Pancreas (tissue), 10 donors: ENCODE measurements at places on chromosomes 16 and 17.

DNA sequence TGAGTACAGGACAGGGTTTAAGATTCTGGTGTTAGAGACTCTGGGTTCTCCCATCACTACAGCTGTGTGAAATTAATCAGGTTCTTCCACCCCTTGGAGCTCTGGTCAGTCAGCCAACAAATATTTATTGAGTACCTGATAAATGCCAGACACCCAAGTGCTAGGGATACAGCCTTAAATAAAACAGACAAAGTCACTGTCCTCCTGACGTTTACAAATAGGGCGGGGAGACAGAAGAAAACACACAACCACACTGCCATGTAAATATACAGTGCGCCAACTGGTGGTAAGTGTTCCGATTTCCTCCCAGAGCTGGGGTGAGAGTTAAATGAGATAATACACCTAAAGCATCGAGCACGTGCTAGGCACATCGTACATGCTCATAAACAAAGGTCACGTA, 121.0 kb downstream of the COPRS start:
- DNase-seq = no peak

GRCh38 chr16:50300942-50301625, 34.7 kb downstream of the ADCY7 start:
- no peak for DNase-seq

GRCh38 chr16:27322858-27323780, 9.3 kb downstream of the IL4R start:
- DNase-seq = peak; percentile 52

GRCh38 chr16:12907670-12908233, 6.4 kb downstream of the SHISA9 start:
- DNase-seq = no peak

DNA sequence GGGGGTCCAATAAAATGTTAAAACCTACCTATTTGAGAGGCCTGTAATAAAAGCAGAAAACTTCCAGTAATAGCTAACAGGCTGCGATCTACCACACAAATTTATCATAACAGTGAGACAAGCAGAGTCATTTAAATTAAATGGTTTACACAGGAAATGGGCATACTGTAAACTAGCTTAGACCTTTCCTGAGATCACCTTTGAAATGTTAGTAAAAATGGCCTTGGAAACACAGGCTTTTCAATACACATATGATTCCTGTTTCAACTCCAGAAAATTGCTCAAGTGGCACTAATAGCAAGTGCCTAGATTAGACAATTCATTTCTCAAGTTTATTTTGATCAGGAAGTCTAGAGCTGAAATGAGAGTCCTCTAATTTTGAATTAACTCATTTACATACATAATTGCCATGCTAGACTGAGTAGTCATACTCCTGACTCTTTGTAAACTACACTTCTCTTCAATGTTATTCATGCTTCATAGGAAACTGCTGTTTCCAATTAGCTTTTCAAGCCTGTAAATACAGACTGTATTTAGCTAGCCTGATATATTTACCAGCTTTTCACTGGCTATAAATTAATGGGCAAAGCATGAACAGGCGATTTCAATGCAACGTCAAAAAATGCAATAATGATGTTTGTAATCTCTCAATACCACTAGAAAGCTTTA, 43.3 kb downstream of the PARN start:
- DNase-seq = no peak

DNA sequence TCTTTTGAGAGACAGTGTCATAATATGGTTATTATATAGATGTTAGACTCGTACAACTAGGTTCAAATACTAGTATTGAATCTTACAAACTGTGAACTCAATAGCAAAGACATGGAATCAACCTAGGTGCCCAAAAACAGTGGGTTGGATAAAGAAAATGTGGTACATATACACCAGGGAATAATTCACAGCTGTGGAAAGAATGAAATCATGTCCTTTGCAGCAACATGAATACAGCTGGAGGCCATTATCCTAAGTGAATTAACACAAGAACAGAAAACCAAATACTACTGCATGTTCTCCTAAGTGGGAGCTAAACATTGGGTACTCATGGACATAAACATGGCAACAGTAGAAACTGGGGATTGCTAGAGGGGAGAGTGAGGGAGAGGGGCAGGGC, 8.1 kb downstream of the PHKB start:
- no peak for DNase-seq

GRCh38 chr17:30345089-30345433, 11.2 kb upstream of the TMIGD1 start:
- DNase-seq = no peak

DNA sequence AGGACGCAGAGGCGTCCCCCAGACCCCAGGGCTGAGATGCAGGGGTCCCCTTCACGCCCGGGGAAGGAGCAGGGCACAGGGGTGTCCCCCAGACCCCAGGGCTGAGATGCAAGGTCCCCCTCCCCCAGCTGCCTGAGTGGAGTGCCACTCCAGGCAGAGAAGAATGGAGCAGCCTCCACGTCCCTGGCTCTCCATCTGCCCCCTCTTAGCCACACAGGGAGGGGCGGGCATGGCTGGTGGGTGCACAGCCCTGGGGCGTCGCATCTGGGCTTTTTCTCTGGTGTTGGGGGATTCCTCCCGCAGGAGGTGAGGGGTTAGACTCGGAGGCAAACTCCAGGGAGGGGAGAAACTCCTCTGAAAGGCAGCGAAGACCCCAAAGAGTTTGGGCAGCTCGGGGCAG, 17.5 kb downstream of the CIBAR2 start:
- no peak for DNase-seq

GRCh38 chr16:27258241-27258734, 10.3 kb downstream of the NSMCE1 start:
- no peak for DNase-seq

DNA sequence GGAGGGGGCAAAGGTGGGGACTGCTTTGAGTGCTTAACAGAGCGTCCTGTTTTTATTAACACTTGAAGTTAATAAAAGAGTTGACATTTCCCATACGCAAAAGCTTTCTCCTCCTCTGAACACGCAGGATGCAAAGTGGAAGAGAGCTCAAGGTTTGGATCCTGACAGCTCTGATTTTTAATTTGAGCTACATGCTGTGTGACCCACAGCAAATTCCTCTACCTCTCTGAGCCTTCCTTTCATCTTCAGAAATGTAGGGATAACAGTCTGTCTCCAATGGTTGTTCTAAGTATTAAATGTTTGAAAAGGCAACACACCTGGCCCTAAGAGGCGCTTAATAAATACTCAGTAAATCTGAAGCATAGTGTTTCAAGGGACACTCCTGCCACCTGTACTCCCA, 93.0 kb downstream of the CDYL2 start:
- no peak for DNase-seq

DNA sequence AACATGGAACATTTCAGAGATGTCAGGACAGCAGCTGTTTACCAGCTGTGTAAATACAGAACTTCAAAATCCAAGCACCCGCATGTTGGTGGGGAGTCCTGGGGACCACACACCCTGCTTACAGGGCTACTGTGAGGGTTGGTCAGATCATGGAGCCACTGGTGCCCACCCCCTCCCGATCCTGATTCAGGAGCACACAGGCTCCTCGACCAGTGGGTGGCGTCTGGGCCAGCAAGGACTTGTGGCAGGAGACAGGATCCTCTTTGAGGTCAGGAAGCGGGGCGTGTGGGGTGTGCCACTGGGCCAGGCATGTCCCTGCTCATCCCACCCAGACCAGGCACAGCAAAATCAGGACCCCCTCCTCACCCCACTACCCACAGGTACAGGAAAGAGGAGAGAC, 83.6 kb downstream of the SDK2 start:
- no peak for DNase-seq

GRCh38 chr16:85017151-85017550, 5.8 kb upstream of the ZDHHC7 start:
- no peak for DNase-seq

DNA sequence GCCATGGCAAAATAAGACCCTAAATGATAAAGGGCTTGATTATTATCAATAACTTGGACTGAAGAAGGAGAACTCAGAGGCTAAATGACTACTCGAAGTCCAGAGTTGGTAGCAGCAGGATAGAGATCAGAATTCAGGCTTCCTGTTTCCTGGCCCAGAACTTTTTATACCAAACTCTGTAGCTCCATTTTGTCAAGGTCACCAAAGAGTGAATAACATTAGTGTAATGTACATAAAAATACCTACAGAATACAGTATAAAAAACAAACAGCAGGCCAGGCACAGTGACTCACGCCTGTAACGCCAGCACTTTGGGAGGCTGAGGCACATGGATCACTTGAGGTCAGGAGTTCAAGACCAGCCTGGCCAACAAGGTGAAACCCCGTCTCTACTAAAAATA, 79.0 kb downstream of the ARHGAP17 start:
- no peak for DNase-seq

GRCh38 chr17:47239967-47240651, 13.5 kb upstream of the ITGB3 start:
- no peak for DNase-seq

- DNase-seq = no peak
Observed at GRCh38 chr16:4564661-4565267, 8.6 kb downstream of the C16orf96 start.

- DNase-seq = peak; percentile 98
Observed at GRCh38 chr16:10944249-10945064, at the start of gene CLEC16A. TSS of gene CLEC16A (plus strand) at chr16:10944564. CDS start at chr16:10944718, 154 bp downstream.

DNA sequence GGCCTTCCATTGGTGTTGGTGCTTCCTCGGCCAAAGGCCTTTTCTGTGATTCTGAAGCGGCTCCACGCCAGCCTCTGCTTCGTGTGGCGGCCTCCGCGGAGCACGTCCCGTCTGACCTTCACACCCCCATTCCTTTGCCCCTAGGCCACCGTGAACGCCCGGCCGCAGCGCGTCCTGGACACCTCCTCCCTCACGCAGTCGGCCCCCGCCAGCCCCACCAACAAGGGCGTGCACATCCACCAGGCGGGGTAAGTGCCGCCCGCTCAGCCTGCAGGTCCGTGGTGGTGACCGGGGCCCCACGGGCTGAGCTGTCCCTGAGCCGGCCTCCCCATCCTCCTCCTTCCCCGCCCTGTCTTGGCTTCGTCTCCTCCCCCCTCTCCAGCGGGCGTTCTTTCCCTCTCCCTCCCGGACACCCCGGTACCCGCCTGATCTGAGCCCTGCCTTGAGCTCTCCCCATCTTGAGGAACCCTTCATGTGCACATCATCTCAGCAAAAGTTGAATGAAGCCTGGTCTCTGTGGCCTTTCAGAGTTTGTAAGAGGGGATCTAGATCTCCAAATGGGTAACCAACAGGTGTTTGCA, 69.0 kb upstream of the CHMP6 start:
- no peak for DNase-seq

- DNase-seq = no peak
Observed at GRCh38 chr17:66214884-66215528, 14.2 kb downstream of the APOH start.

- DNase-seq = no peak
Observed at GRCh38 chr17:39939106-39939505, 11.6 kb downstream of the LRRC3C start.

- DNase-seq = no peak
Observed at GRCh38 chr17:13544292-13544691, 57.4 kb downstream of the HS3ST3A1 start.

DNA sequence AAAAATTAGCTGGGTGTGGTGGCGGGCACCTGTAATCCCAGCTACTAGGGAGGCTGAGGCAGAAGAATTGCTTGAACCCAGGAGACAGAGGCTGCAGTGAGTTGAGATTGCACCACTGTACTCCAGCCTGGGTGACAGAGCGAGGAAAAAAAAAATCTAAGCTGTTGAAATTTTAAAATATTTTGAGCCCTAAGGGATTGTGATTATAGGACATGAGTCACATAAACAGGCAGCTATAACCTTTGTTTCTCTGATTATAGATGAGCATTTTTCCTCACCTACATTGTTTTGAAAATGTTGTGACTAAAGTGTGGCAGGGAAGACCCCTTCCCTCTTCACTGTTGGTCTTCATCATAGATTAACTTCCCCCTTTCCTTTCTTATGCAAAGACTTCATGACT, 135.5 kb downstream of the MGAT5B start:
- no peak for DNase-seq

DNA sequence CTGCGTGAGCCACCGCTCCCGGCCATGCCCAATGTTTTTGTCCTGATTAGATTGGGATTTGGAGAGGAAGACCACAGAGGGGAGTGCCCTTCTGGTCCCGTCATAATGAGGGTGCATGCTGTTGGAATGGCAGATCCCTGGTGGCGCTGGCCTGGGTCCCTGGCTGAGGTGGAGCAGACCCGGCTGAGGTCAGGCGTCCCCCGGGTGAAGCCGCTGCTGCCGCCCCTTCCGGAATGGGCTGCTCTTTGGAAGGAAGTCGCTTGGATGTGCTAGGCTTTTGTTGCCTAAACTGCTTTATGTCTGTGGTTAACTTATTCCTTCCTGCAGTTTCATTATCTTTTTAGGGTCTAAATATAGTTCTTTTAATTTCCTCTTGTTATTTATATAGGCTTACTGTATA, 120.3 kb upstream of the CHMP6 start:
- peak; percentile 51 for DNase-seq

DNA sequence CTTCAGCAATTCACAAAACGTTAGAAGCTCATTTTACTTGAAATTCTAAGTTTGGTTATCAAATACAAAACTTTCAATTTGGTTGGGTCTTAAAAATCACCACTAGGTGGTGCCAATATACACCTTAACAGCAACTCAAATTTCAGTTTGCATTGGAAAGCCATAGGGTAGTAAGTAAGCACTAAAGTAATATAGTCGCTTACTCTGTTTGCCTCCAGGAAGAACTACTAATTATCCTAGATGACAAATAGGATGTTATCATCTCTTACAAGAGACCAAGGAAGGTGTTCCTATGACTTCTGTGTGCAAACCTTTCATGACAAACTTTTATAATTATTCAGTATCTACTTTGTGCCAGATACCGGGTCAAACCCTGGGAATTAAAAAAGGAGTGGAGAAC, 93.3 kb downstream of the MYO1D start:
- no peak for DNase-seq

DNA sequence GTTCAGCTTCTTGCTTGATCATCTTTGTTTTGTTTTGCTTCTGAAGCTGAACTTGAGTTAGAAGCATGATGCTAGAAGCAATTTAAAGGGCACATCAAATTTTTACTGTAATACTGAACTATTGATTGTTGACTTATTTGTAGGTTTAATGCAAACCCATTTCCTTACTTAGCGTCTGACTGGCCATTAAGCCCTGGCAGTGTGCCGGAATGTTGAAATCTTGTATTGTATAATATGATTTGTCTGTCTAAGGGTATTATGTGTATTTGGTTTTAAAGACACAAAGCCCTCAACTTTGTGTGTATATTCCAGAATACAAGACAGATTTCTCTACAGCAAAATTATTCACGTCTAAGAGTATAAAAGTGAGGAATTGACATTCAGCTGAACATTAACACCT, 39.7 kb downstream of the NUP93 start:
- no peak for DNase-seq

DNA sequence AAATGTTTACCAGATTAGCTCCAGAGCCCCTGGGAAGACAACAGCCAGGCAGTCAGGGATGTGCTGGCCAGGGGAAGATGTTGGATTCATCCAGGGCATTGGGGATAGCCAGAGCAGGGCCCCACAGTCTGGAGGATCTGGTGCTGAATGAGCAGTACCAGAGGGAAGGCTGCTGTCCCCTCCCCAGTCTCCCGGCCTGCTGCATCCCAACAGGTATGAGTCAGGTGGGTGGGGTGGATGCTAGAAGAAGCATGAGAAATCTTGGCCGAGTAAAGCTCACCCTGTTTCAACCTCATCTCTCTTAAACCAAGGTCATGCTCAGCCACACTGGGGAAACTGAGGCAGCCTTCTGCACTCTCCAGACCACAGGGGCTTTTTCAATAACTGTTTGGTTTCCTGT, 71.9 kb upstream of the SEC14L1 start:
- DNase-seq = no peak
